Hematopoietic multipotent progenitor cell treated with erythropoietin and hydrocortisone succinate and interleukin-3 and kit ligand, for 15 days (in vitro differentiated cells): ENCODE measurements at places on chromosomes 6 and 20.

DNA sequence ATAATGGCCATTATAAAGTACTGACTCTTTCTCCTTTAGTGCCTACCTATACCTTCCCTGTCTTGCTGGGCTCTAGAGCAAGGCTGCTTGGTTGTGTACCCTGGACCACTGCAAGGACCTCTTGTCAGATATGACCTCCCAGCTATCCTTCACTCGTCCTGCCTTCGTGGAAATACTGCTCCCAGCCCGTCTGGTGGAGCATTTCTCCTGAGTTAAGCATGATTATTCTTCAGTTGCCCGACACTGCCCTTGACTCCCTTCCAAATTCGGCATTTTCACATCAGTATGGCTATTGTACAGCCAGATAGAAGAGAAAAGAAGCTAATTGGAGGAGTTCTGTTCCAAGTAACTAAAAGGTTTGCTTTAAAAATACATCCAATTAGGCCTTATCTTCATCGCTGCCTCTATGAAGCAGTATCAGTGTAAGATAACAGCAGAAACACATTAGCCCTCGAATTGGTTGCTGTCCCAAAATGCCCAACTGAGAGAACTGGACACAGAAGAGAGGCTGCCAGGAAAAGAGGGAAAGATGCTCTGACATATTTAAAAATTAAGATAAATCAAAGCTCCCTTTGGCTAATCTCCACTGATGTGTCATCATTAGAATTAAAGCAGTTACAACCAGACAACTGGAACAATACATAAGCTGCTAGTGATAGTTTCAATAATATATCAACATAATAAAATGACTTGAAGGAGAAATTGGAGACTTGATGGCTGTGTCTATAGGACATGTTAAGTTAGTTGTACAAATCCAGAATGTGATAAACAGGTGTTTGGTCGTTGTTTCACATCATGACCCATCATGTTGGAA, 54.4 kb downstream of the OPRM1 start:
- no peak for DNase-seq

- DNase-seq: no peak
Measured at GRCh38 chr6:136753624-136754023, 38.7 kb downstream of the MAP3K5 start.

GRCh38 chr6:166003569-166003968, 164.1 kb downstream of the TBXT start:
- DNase-seq: no peak

DNA sequence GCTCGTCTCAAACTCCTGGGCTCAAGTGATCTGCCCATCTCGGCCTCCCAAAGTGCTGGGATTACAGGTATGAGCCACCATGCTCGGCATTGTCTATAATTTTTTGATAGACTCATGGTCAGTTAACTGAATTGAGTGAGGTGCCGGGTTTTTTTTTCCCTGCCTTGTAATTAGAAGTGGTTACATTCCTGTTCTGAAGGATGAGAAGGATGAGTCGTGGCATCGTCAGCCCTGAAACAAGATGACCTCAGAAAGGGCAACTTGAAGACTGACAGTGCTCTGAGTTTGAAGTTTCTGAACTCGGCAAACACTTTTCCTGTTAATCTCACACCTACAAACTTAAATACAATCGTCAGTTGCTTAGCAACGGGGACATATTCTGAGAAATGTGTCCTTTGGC, 158.7 kb upstream of the PDE10A start:
- no peak for DNase-seq

- DNase-seq: no peak
Measured at GRCh38 chr6:20817806-20818320, 283.6 kb downstream of the CDKAL1 start.

DNA sequence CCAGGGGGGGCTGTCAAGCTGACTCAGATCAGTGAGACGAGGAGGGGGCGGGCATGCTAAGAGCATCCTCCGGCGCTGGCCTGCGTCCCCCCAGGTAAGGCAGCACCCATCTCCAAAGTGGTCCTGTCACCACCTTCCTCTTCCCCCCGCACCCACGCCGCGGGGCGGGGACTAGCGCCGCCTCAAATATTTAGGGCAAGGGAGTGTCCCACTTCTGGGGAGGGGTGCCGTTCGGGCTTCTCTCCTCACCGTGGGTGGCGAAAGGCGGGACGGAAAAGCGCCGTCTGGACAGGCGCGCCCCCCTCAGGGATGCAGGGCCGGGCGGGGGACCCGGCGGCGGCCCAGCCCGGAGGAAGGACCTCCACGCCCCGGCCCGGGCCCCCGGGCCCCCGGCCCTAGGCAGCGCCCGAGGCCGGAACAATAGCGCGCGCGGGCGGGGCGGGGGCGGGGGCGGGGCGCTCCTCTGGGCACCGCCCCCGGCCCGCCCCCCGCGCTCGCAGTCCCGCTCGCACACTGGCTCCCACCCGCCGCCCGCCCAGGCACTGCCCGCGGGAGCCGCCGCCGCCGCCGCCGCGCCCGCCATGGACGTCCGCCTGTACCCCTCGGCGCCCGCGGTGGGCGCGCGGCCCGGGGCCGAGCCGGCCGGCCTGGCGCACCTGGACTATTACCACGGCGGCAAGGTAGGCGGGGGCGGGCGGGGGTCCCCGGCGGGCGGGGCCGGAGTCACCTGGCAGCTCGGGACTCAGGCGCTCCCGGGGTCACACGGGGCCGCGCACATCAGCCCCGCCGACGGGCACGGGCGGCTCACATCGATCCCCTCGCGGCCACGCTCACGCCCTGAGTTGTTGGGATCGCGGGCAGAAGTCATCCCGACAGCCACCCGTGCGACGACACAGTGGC, at the start of gene TOX2:
Gene TOX2 (plus strand): TSS at position 542 of the 900 bp plus-strand sequence. CDS start 40 bp downstream, at position 582.
- no peak for DNase-seq

- no peak for DNase-seq
Measured at GRCh38 chr6:41685641-41686380, 47.5 kb downstream of the MDFI start.

- DNase-seq: peak; percentile 35
Measured at GRCh38 chr20:62795023-62795761, 1.1 kb upstream of the MRGBP start.

GRCh38 chr6:166257911-166258318, 50.3 kb downstream of the PRR18 start:
- DNase-seq: no peak

DNA sequence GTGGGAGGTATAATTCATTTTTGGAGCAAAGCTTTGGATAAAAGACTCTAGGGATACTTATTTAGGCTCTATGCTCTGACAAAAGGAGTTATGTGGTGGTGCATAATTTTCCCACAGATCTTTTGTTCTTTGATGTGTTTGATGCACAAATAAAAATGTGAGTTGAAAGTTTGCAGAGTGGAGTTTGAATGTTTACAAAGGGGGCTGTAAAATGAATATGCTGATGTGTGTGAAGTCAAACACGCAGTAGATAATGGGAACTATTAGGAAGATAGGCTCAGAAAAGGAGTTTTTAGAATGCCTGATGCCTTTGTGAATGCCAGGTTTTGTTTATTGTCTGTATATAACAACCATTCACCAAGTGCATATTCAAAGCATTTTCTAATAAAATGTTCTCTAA, 545.0 kb upstream of the EPHA7 start:
- no peak for DNase-seq

DNA sequence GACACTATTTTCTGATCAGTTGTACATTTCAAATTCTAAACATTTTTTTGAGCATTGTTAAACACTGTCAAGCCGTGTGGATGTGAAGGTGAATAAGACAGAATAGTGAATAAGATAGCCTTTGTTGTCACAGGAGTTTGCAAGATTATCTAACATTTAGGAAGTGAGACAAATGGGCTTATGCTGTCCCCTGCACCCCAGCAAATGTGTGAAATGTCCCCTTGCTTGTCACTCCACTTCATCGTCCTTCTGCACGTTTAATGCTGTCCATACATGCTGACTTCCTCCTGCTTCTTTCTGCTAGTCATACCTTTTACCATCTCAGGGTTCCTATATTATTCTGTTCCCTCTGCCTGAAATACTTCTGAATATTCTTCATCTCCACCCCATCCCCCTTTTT, 62.6 kb downstream of the CBFA2T2 start:
- no peak for DNase-seq

DNA sequence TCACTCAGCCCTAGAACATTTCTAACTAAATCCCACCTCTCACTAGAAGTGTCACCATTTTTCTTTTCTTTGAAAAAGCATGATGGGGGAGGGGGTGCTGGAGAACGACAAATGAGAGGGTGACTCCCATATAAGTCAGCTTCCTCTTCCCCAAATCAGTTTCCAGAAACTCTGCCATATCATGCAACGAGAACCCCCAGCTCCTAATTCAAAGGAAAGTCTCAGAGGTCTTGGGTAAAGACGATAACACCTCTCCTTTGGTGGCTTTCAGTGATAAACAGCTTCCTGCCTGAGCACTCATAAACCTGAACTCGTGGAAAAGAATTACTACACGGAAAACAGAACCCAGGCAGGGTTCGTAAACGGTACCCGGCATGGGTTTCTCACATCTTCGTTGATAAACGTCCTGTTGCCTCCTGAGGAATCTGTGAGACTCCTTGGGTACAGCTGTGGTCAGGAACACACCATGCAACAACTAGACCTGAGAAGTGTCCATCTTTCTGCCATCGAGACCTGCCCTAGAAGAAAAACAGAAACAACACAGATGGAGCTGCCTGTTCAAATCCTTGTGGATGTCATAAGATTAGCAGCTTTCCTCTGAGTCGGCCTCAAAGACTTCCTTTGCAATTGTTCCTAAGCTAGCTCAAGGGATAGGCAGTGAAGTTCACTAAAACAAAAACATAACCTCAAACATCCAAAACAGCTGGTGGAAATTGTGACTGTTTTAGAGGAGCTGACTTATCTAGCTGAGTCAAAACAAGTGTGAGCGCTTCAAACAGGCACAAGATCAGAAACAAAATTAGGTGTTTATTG, 185.8 kb upstream of the PRDM1 start:
- DNase-seq: no peak

DNA sequence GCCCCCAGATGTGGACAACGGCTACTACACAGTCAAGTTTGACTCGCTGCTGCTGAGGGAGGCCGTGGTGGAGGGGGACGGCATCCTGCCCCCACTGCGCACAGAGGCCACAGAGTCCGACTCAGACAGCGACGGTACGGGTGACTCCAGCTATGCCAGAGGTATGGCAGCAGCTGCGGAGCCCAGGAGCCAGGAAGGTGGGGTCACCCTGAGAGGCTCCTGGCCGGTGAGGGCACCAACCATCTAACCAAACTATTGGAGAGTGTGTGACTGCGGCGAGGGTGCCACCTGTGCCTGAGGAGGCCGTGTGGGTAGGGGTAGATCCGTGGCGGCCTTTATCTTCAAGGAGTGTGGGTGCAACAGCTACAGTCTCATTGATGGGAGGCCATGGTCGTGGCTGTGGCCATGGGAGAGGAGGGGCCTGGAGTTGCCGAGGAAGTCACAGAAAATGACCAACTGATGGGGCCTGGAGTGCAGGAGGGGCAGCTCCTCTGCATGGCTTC, 2.8 kb upstream of the LIME1 start:
- DNase-seq: no peak

DNA sequence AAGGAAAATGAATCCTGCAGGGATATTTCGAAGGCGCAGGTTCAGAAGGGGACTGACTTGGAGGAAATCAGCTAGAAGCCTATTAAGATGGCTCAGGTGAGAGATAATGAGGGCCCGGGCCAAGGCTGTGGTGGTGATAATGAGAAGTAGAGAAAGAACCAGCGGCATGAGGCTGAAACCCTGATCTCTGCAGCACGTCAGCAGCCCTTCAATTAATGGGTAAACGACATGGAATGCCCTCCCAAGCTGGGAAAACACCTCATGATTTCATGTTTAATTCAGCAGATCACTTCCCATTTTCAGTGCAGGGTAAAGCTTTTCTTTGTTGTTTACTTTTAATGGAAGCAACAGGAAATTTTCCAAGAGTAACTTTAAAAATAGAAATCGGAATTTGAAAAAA, 104.9 kb downstream of the TMEM200A start:
- DNase-seq: no peak

GRCh38 chr6:116445102-116445501, 16.1 kb upstream of the CALHM6 start:
- DNase-seq: no peak

GRCh38 chr6:83908813-83909212, 49.3 kb downstream of the CYB5R4 start:
- DNase-seq: no peak

DNA sequence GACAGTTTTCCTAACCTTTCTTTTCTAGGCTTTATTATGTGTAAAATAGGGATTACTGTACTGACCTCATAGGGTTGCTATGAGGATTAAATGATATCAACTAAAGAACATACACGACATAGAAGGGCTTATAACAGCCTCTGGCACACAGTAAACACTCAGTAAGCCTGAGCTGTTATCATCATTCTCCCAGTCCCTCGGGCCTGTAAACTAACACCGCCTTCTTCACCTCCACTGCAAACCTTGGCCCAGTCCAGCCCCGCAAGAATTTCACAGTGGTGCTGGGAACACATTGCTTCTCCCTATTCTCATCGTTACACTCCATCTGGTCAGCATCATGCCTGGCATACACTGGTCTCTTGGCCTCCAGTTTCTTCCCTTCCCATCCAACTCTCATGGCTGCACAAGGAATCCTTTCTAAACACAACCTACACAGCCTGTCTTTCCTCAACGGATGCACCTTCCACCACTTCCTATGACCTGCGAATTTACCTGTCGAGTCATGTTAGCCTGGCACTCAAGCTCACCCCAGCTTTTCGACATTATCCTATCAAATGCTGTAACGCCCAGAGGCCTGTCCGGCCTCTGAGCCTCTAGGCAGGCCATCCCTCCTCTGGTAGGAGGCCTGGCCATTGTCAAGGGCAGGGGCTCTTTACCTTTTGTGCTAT, 92.1 kb downstream of the FYN start:
- peak; percentile 48 for DNase-seq

DNA sequence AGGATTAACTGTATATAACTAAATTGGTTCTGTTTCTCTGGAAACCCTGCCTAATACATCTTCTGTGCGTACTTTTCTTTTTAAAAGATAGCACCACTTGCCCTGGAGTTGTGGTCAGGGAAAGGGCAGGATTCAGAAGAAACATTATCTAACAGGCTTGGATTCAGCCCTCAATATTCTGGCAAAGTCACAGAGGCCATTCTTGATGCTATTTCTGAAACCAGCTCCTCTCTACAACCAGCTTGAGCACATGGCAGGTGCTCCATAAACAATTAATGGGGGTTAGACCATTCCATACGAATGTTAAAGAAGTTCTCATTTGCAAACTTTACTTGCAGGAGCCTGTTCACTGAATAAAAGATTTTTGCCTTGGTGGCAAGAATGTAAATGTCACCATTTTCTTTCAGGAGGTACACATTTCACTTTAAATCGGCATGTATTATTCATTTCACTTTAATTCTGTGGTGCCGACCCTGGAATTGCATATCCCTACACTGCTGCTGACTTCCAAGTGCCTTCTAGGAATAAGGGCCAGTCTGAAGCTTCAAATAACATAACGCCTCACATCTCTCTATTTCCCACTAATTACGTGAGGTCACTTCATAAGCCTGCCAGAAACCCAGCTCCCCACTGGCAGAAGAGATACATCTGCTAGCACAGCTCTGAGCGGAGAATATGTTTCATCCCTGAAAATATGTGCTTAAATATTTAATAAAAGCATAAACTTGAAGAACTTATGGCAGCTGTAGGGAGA, 248.7 kb downstream of the ADGRG6 start:
- DNase-seq: no peak
